ENCODE measurements at places on chromosomes 5 and 9. TPM values are rescaled to one million over a fixed set of nuclear protein-coding genes. Genes with fewer than 3 reads are reported as not detected.

DNA sequence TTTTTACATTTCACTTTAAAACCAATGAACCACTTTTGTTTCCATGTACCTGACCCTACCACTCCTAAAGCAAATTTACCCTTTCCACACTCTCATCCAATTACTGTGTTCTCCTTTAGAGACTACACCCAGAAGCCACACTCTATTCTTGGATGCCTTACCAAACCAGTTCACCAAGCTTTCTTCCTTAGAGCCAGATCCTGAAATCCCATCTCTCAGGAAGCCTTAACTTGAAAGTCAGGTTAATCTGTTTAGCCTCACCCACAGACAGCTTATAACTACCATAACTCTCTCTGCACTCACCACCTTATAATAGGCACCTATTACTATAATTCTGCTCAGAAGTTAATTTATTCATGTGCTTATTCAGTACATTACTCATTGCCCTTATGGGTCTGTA lies 4.3 kb downstream of the CSNK1A1 start:
- no peak for DNase-seq

DNA sequence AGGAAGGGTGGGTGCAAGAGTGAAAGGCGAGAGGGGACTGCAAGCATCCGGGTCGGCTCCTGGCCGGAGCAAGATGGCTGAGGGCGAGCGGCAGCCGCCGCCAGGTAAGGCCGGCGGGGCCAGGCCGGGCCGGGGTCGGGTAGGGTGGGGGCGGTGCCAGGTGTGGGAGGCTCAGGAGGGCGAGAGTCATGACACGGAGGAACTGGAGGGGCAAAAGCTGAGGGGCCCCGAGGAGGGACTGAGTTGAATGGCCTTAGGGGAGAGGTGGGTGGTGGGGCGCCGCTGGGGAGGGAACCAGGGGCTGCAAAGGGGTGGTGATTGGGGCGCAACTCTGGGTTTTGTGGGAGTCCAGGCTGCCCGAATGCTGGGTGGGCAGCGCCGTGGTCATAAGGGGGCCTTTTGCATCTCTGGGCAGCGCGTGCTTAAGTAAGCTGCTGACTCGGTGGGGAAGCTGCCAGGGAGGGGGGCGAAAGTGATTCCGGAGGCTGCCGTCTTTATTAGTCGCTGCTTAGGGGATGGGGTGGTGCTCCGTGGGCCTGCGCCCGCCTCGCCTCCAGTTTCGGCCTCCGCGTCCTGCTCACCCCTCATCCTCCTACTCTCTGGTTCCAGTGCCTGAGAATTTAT lies 425 bp downstream of the PTPA start:
- DNase-seq, result peak; percentile 25

- no peak for DNase-seq
Measured at GRCh38 chr5:81783401-81783800, 32.5 kb upstream of the SSBP2 start.

EDIL3 gene
- total RNA-seq, result not detected

DNA sequence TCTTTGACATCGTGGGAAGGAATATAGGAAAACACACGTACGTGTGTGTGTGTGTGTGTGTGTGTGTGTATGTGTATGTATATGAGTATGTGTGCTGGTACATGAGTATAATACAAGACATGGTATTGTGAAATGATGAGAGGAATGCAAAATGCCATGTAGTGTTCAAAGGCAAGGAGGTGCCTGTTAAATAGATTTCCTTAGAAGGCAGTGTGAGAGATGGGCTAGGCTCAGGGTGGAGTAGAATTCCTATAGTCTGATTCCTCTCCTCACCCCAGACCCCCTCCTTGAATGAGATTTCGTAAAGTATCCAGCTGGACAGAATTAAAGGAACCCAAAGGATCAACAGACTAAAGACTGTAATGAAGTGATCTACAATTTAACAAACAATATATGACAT lies 11.1 kb downstream of the GPR21 start:
- no peak for DNase-seq

GRCh38 chr9:104238668-104239067 lies 144.6 kb downstream of the SMC2 start:
- peak; percentile 1 for DNase-seq

GRCh38 chr5:68490406-68490805 lies 274.9 kb downstream of the PIK3R1 start:
- DNase-seq, result no peak

GRCh38 chr5:67896311-67896929 lies 319.1 kb upstream of the PIK3R1 start:
- DNase-seq, result no peak

- DNase-seq, result no peak
Measured at GRCh38 chr5:1593903-1594356, 70.2 kb upstream of the LPCAT1 start.

GRCh38 chr5:141121563-141121962 lies at the start of gene PCDHB4:
Gene PCDHB4, plus strand, starts transcription at chr5:141121818. Its CDS starts 181 bp downstream, at chr5:141121999.
- peak; percentile 5 for DNase-seq

DNAJC18 gene
- 9.6 TPM for total RNA-seq

DNA sequence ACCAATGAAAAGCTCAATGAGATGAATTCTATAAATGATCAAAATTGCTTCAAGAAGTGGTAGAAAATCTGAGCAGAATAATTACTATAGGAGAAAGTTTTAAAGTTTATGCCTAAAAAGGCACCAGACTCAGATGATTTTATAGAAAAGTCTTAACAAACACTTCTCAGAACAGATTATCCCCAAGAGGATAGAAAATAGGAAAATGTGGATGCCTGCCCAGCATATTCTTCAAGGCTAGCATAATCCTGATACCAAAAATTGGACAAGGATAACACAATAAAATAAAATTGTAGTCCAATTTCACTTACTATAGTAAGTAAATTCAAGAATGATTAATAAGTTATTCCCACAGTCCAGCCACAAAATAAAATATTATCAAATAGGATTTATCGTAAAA lies 397.0 kb downstream of the NR2F1-AS1 start:
- no peak for DNase-seq

GRCh38 chr5:139908749-139909148 lies 113.1 kb downstream of the PSD2 start:
- DNase-seq, result no peak

DNA sequence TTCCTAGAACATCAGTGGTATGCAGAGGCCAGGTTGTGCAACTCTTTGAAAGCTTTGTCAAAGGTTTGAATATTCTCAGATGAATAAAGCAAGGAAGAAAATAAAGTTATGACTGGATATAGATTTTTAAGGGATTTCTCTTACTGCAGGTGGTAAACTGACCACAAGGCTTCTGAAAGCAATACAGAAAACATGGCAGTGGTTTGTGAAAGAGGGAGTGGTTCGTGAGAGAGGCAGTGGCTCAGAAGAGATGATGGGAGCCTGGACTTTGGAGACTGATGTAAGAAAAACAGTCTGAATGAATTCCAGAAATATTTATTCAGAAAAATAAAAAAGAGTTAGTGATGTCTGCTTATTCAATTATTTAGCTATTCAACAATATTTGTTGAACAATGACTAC lies 380.4 kb upstream of the CTNND2 start:
- DNase-seq, result no peak

- no peak for DNase-seq
Measured at GRCh38 chr9:89482056-89482851, 15.7 kb downstream of the SEMA4D start.

PCDHGB4 gene
- total RNA-seq, result 3.3 TPM

LCN9 gene
- not detected for total RNA-seq

Data from HepG2 (cell line).